Endothelial cell of umbilical vein (primary cell): ENCODE measurements at places on chromosomes 3 and 15. TPM values are rescaled to one million over a fixed set of nuclear protein-coding genes. Genes with fewer than 3 reads are reported as not detected.

- no peak for DNase-seq
Measured at GRCh38 chr3:52397676-52398399, 47.1 kb downstream of the SEMA3G start.

DNA sequence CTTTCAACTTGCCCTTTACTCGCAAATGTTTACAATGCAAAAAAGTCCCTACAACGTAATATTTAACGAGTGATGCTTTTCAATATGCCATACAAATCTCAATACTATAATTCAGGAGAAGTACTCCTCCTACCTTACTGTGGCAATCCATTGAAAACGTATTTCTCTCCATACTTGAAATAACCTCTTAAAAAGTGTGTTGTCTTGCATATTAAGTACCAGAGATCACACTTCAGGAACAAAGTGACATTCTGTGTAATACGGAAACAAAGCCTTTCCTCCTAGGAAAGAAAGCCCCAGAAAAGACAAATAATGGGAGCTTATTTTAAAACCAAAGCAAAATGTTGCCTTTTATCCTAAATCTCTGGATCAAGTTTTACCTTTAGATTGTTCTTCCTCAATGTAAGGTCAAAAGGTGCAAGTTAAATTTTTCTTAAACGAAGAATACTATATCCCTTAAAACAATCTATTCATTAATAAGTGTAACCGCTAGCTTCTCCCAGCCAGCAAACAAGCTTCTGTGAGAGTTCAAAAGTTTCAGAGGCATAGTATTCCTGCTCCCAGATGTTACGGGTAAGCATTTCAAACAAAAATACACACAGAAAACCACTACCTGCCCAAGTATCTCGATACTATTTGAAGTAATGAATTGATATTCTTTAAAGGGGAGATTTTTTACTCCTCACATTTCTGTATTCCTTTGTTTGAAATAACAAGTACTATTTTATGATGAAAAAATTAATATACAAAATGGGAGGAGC, 1.7 kb downstream of the TJP1 start:
- DNase-seq: peak; percentile 62

DNA sequence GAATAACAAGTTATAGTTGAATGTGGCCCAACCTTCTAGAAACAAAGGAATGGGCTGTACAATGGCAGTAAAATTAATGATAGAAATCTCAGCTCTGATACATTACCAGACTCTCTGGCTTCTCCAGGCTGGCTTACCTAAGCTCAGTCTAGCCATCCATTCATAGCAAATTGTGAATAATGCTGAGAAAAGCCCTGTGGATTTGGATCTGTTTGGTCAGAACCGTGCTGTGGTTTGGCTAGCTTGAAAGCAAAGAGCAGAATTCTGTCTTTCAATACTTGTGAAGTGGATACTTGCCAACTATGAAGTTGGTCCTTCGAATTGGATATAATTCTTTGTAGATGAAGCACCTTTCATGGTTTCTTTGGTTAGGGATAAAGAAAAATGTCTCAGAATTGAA, 199.1 kb downstream of the EPHA3 start:
- no peak for DNase-seq

The VEPH1 gene
- 36.7 and 42.9 TPM in 2 replicates for polyA plus RNA-seq
